ENCODE measurements at places on chromosomes 16 and 17. TPM values are rescaled to one million over a fixed set of nuclear protein-coding genes. Genes with fewer than 3 reads are reported as not detected.

Gene TBC1D26
- total RNA-seq, result 0.74 TPM

Gene STAC2
- total RNA-seq, result not detected

DNA sequence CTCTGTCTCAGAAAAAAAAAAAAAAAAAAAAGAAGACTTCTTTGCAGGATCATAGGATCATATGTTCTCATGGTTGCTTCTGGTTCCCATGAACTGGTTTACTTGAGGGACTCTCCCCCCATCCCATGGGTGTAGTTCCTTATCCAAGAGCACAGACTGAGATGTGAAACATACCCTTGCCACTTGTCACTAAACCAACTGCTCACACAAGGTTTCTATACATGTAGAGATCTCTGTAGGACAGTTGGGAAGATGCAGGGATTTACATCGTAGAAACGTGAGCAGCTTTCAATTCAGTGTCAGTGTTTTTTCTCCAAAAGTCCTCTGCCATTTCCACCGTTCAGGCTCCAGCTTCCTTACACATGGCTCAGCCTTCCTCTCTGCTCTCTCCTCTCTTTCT, 11.1 kb upstream of the TMEM94 start:
- DNase-seq, result no peak

GRCh38 chr17:6507535-6507934, 48.8 kb downstream of the PITPNM3 start:
- no peak for DNase-seq

DNA sequence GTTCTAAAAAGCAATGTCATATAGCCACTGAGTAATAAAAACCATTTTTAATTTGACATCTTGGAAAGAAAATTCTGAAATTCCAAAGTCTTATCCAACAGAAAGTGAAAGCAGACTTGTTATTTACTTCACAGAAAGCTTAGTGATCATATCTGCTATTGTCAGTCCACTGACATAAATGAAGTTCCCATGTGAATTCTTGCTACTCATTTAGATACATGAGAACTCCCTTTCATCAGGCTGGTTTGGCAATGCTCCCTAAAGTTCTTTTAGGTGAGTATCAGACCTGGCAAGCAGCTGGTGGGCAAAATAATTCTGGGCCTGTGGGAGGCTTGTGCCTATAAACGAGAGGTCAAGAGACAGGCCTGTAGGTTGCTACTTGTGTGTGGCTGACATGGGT, 23.4 kb downstream of the NME2 start:
- DNase-seq, result no peak

GRCh38 chr17:43577664-43578403, 31.7 kb upstream of the ETV4 start:
- DNase-seq, result no peak

DNA sequence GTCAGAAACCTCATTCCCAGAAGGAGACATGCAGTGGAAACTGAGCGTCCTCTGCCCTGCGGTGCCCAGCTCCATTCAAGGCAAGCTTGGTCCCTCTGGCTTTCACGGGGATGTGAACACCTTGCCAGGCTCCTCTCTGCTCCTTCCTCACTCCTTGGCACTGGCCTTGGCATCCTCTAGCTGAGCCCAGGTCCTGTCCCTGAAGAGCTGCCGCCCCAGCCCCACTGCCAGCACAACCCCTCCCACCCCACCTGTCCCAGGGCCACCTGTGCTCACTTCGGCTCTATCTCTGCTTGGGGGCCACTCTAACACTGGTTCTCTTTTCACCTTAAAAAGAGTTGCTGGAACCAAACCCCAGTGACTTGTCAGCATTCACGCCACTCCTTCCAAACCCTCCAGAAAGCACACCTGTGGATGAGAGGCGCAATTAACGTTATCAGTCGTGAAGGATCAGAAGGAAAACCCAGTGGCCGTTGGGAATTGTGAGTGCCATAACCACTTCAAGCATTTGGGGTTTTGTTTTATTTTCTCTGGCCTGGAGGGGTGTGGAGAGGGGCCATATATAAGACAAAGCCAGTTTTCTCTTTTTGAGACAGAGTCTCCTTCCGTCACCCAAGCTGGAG, 103.7 kb downstream of the AXIN2 start:
- DNase-seq, result no peak

- DNase-seq, result no peak
Observed at GRCh38 chr16:25875956-25876598, 184.3 kb downstream of the HS3ST4 start.

- no peak for DNase-seq
Observed at GRCh38 chr16:10171221-10171620, 11.0 kb downstream of the GRIN2A start.

DNA sequence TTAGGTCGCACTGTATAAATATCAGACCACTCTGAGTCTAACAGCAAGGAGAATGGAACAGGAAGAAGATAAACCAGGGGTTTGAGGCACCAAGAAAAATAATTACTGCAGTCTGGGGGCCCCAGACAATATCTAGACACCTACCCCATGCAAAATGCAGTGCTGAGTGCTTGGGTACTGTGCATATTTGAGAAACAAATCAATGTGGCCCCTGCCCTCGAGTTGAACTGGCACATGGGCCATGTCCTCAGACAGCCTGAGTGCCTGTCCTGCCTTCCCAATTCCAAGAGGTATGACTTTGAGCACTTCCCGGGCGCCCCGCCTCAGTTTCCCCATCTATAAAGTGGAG, 6.2 kb upstream of the CIITA start:
- no peak for DNase-seq
